ENCODE measurements at places on chromosomes 7 and 10.

- DNase-seq = no peak
Observed at GRCh38 chr7:136883046-136883445, 14.6 kb downstream of the CHRM2 start.

GRCh38 chr7:128904381-128905197 is 5.9 kb downstream of the KCP start:
- peak; percentile 91 for DNase-seq

DNA sequence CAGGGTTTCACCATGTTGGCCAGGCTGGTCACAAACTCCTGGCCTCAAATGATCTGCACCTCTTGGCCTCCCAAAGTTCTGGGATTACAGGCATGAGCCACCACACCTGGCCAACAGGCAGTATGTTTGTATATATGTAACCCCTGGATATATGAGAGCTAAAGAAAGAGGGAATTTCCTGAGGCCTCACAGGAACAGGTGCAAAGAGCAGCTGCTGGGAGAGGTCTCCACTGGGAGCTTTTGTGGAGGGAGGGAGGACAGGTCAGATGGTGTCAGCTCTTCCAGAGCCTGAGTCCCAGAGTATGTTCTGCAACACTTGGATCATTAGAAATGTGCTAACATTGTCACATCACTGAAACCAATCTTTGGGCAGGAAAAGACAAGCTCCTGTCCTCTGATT is 110.1 kb upstream of the KIF5B start:
- no peak for DNase-seq

GRCh38 chr7:16889851-16890415 is 8.2 kb upstream of the AGR3 start:
- no peak for DNase-seq

- DNase-seq = no peak
Observed at GRCh38 chr10:74500816-74501215, 325.6 kb upstream of the KAT6B start.

GRCh38 chr7:34296663-34297062 is 361.4 kb upstream of the NPSR1 start:
- DNase-seq = no peak

- DNase-seq = peak; percentile 94
Observed at GRCh38 chr7:47574482-47575329, 7.2 kb downstream of the TNS3 start.

DNA sequence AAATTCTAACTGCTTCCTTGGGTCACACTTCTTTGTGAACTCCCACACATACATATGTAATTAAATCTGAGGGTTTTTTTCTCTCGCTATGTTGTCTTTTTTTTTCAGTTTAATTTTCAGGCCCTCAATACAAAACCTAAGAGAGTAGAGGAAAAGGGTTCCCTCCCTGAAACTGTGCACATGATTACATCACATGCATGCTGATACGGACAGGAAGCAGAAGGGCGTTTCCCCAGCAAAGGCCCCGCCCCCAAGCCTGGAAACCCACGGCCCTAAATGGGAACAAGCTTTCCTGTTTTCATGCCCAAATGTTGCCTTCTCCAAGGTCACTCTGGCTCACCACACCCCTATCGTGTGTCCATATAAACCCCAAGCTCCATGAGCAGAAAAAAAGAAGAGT is 115.4 kb downstream of the TEX36 start:
- DNase-seq = no peak

All from NAMALWA (cell line).